ENCODE measurements at places on chromosomes 7 and 10.

- peak; percentile 10 for DNase-seq
These were observed 238.9 kb downstream of the FOXP2 start for GRCh38 chr7:114653364-114654088.

GRCh38 chr10:63467841-63468240 lies 2.1 kb upstream of the JMJD1C start:
- no peak for DNase-seq

DNA sequence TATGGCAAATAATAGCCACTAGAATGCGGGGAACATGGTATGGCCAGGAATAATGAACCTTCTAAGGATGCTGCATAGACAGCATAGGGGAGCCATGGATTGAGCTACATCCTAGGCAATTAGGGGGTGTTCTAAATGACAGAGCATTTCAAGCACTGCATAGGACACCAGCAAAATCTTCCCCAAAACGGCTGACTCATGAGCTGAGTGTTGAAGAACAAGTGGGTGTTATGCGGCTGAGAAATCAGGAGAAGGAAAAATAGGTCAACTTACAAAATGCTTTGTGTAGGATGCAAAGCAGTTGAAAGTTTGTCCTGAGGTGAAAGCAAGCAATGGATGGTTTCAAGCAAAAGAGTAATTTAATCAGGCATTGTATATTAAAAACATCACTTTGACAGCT lies 1023.5 kb upstream of the C7orf33 start:
- DNase-seq: no peak

DNA sequence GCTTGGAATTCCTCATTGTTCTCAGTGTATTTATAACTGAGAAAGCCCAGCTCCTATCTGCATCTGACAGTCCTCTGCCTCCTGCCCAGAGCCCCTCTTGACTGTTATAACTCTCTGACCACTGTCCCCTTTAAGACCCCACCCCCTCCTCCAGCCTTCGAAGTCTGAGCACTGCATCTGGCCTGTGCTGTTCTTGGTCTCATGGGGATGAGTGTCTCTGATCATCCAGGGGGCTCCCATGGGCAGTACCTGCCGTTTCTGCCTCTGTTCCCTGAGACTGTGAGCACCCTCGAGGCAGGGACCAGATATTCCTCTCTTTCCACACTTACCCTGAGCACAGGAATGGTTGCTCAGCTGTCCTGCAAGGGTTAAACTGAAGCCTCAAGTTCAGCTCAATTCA lies 7.7 kb downstream of the GHRHR start:
- no peak for DNase-seq

GRCh38 chr7:1329966-1330800 lies 97.5 kb downstream of the UNCX start:
- DNase-seq: no peak

- DNase-seq: no peak
These were observed 247.9 kb upstream of the PTN start for GRCh38 chr7:137591421-137591837.

DNA sequence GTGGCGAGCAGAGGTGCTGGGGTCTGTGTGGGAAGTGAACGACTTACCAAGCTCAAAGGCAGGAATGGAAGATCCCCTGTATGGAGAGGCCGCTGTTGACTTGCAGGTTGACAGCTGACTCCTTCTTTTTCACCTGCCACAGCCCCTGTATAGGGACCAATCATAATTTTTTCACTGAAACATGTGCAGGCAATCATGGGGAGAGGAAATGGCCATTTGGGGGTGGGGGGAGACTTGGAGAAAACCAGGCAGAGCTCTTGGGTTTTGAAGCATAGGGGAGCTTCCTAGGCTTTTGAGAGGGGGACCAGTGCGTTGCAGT lies 101.4 kb downstream of the WDR37 start:
- no peak for DNase-seq

DNA sequence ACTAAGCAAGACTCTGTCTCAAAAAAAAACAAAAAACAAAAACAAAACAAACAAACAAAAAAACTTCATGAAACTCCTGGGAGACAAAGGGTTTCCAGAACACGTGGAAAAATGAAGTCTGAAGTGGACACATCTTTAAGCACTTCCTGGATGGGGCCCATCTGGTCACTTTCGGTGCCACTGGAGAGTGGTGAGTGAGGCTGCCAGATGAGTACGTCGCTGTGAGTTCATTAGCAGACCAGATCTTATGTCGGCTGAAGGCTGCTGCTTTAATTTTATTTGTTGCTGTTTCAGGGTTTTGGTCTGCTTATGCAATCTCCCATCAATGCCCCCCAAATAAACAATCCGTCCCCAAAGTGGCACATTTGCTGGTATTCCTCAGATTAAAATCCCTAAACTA lies 64.4 kb downstream of the NPTX2 start:
- no peak for DNase-seq

DNA sequence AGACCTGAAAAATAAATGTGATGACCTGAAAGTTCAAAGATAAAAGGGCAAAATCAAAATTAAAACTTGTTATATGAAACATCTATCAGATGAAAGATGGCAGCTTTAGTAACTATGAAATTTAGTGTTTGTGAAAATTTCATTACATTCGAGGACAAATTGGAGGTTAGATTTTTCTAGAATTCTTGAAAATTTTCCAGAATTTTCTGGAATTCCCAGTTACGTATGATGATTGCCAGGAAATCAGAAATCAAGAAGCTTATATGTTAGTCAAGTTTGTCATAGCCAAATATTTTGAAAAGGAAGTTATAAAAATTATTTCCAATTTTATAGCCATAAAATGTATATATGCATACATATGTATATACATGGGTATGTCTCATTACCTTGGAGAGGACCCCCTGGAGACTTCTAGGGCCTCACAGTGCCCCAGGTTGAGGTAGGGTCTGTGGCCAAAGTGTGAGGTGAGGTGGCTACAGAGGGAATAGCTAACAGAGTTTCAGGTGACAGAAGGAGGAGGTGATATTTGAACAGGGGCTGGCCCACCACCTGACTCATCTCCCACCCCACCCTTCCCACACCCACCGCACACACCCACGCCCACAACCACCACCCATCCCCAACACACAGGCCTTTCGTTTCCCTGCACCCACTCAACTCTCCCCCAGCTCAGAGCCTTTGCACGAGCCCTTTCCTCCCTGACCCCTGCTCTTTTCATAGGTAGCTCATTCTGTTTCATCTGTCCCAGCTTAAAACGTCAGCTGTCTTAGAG lies 21.5 kb downstream of the C10orf105 start:
- no peak for DNase-seq

DNA sequence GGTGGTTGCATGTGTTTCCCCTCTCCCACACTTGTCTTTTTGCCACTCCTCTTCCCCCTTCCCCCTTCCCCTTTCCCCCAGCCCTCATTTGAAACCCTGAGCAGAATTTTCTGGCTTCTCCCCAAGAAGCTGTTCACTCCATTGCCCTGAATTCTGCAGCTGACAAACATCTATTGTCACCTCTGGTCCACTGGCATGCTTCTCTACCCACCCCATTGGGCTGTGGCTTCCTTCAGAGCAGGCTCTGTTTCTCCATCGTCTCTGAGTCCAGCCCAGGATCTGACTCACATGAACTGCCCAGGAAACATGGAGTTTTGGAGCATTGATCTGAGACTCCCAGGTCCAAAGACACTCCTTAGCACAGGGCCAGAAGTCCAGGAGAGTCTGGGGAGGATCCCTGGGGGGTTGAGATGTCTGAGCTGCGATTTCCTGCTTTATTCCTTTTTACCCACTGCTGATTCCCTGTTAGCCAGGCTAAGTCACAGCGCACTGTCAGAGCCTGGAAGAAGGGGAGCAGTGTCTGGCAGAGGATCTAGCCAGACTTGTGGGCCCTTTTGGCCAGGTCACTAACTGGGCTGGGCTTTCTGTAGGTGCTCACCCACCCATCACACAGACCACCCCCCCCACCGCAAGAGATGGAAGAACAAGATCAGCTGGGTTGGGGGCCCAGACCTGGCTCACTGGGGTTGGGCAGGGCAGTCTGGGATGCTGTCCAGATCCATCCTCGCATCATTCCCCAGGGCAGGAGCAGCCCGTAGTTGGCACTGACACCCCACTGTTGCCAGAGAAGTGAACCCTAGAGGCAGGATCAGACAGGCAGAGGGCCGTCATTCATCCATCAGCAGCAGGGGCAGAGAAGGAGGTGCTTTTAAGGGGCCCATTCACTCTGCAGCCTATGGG lies 3.5 kb downstream of the CHAT start:
- no peak for DNase-seq

- no peak for DNase-seq
These were observed 49.3 kb upstream of the ITPRID1 start for GRCh38 chr7:31464601-31465000.

- peak; percentile 50 for DNase-seq
These were observed 228.8 kb downstream of the BMPER start for GRCh38 chr7:34133983-34134782.

GRCh38 chr7:28937103-28937502 lies 21.0 kb downstream of the TRIL start:
- no peak for DNase-seq

- no peak for DNase-seq
These were observed 113.0 kb downstream of the SEC23IP start for GRCh38 chr10:120005207-120006201.

DNA sequence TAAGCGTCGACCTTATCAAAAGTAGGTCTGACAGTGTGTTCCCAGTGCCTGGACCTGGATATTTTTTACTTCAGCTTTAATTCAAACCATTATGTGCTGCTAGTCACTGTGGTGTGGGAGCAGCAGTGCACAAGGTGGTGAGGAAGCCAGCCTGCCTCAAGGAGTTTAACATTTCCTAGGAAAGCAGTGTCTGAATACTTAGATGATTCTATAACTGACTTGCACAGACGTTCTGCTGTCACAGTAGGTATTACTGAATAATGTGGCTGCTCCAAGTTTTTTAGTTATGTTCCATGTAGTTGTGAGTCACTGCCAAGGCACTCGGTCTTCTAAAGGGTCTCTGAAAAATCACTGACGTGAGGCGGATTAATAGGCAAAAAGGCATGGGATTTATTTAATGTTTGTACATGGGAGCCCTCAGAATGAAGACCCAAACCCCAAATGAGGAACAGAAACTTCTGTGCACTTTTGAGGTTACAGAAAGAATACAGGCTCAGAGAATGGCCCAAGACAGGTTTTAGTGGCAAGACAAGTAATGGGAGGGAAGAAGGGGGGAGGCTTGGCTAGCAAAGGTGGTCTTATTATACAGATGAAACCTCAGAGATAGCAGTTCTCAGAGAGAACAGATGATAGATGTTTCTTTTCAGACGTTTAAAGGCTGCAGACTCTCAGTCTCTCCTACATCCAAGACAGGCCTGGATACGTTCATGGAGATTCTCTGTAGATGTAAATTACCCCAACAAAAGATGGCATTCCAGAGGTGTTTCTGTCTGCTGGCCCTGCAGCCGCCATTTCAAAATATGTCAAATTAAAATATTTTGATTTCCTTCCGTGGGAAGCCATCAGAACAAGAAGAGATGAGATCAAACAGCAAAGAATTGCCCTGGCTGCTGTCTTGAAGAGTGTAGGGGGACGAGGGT lies 209.3 kb downstream of the SDK1 start:
- no peak for DNase-seq

- no peak for DNase-seq
These were observed 50.6 kb upstream of the CELF2 start for GRCh38 chr10:10967029-10967428.

DNA sequence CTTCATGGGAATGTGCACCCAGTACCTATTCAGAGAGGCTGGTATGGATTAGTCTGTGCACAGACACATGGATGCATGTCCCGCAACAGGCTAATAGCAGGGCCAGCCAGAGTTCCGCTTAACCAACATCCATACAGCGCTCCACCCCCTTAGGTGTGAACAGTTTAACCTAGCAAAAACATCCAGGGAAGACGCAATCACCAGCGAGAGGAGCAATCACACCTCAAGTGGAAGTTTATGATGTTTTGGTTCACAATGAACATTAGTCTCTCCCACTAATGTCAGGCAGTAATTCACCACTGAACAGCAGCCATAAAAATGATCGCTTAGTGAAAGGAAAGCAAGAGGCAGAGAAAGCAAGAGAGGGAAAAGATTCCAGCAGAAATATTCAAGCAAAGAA lies 91.1 kb downstream of the PLXNA4 start:
- DNase-seq: no peak

GRCh38 chr7:78052112-78052511 lies 253.5 kb downstream of the PHTF2 start:
- no peak for DNase-seq

DNA sequence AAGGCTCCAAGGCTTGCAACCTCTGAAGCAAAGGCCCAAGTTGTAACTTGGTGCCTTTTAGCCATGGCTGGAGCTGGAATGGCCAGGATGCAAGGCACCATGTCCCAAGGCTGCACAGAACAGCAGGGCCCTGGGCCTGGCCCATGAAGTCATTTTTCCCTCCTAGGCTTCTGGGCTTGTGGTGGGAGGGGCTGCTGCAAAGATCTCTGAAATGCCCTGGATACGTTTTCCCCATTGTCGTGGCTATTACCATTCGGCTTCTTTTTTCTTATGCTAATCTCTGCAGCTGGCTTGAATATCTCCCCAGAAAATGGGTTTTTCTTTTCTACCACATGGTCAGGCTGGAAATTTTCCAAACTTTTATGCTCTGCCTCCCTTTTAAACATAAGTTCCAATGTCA lies 234.2 kb downstream of the CDK14 start:
- no peak for DNase-seq

- DNase-seq: no peak
These were observed 163.8 kb downstream of the LCOR start for GRCh38 chr10:96995851-96996250.

GRCh38 chr7:28739128-28739527 lies 219.0 kb downstream of the TRIL start:
- no peak for DNase-seq

DNA sequence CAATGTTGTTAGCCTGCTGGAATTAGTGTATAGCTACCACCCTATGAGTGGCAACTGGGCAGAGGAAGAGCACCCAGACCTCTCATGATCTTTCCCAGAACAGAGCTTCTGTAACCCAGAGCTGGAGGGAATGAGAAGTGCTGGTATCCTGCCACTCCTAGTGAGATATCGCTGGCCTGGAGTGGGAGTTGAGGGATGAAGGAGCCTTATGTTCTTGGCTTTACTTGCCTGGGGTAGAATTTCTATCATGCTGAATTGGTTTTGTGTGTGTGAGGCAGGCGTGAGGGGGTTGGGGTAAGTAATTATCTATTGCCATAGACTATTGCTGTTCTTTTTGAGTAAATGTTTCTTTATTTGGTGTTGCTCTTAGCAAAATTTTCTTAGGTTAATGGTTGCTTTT lies 146.6 kb downstream of the ATRNL1 start:
- no peak for DNase-seq
